ENCODE measurements at places on chromosomes 13 and 19.

DNA sequence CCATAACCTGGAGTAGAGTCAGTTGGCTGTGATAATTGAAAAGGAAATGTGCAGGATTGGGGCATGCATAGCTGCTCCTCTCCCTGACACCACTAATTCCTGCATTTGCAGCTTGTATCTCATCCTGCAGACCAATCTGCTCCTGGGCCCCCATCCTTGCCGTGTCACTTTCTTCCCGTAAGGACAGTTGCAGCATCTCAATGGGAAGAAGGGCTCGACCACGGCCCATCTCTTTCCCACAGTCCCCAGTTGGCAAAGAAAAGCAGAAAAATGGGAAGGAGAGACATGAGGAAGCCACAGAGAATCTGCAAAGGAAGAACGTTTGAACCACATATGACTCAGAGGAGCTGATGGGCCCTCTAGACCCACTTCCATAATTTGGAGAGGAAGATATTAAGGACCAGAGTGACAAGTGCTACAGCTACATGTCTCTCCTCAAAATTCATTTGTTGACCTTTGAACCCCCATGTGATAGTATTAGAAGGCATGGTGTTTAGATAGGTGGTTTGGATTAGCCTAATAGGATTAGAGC is 1.8 kb upstream of the SIGLEC12 start:
- DNase-seq: no peak

GRCh38 chr13:102198418-102199311 is 203.2 kb downstream of the FGF14 start:
- DNase-seq: no peak

DNA sequence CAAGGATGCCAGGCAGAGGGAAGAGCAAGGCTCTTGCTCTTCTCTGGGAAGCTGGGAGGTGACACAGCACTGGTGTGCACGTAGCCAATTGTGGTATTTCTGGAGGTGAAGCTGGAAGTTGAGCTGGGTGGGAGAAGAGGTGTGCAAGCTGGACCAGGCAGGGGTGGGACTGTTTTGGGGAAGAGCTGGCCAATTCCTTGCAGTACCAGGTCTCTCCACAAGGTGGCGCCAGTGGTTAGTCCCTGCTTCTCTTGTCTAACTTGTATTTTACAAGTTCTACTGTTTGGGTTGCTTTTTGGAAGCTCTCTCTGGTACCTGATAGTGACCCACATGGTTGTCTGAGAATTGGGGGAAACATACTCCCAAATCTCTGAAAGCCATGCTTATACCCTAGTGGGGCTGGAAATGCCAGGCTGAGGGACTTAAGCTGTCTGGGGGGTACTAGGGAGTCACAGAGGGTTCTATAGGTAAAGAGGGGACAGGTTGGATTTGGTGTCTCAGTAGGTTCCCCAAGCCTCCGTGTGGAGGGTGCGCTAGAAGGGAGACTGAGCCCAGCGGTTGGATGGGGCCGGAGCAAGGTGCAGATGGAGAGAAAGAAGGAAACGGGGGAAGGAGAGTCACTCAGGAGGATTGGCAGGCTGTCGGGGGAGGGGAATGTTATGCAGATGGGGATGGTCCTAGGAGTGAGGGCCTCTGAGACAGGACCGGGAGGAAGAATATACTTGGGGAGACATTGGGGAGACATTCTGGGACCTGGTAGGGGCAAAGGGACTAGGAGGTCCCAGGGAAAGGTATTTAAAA is 3.0 kb downstream of the HPN start:
- DNase-seq: peak; percentile 92

GRCh38 chr19:38840583-38840968 is 9.0 kb upstream of the ECH1 start:
- no peak for DNase-seq

- DNase-seq: no peak
Observed at GRCh38 chr13:21550918-21551317, 53.1 kb downstream of the MICU2 start.

DNA sequence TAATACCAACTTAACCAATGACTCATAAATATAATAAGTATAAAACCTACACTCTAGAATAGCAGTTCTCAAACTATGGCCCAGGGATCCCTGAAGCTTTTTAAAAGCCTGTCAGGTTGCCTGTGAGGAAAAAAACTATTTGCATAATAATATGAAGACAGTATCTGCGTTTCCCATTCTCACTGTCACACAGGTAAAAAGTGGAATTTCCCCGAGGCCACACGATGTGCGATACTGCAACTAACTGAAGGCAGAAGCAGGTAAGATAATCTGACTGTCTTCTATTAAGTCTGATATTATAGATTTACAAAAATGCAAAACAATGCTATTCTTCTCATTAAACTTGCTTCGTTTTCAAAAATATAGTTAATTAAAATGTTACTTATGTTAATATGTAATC is 52.5 kb upstream of the EEF1AKMT1 start:
- no peak for DNase-seq

DNA sequence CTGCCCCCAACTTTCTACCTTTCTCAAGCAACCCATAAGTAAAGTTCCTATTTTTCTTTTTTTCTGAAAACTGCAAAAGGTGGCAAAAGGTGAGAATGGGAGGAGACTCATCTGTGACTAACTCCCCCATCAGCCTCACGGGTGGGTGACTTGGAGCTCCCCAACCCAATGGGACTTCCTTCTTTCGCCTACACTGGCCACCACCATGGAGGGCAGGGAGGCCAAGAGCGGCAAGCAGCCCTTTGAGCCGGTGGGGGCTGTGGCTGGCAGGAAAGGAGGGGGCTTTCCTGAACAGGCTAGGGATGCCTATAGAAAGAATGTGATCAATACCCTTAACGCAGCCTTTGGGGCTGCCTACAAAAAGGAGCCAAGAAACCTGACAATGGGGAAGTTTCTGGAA is 16.5 kb downstream of the IRS2 start:
- DNase-seq: no peak

- peak; percentile 78 for DNase-seq
Observed at GRCh38 chr19:40221858-40222619, 3.9 kb upstream of the TTC9B start.
